Cortex of kidney (tissue), 1 donor: ENCODE measurements at places on chromosomes 7 and 10.

- no peak for DNase-seq
These were observed 121.3 kb downstream of the PPP1R9A start for GRCh38 chr7:95028683-95029082.

- no peak for DNase-seq
These were observed 12.8 kb upstream of the RPEL1 start for GRCh38 chr10:103232772-103233488.

- DNase-seq = no peak
These were observed 222.9 kb downstream of the TCERG1L start for GRCh38 chr10:131088619-131089018.

DNA sequence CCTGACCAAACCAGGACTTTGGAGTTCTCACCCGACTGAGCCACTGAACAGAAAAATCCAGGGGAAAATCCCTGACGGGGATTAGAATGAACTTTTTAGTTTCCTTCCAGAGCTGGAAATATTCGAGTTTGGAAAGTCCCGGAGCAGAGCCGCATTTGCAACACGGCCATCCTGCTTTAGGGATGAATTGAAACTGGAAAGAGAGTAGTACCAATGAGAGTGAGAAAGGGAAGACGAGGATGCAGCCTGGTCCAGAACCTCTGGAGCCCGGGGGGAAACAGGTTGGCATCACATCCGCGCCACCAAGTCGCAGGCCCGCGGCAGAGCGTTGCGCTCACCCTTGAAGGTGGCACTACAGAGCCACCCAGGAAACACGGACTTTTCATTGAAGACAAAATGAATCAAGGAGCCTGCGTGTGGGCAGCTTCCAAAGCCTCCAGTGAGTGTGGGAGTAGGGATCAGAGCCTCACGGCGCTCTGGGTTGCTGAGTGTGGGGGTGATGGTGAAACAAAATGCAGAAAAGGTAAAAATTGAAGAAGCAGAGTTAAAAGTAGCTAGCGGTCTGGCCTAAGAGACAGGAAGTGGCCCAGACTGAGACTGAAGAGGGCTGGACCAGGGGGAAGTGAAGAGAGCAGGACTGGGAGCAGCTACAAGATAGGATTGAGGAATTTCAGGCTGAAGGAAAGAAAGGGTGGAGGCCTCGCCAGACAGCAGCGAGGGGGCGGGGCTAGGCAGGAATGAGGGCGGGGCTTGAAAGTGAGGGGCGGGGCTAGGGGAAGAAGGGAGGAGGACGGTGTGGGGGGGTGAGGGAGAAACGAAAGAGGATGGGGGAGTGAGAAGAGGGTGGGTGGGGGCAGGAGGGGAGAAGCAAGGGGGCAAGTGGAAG is 1.8 kb downstream of the SMURF1 start:
- DNase-seq = no peak

DNA sequence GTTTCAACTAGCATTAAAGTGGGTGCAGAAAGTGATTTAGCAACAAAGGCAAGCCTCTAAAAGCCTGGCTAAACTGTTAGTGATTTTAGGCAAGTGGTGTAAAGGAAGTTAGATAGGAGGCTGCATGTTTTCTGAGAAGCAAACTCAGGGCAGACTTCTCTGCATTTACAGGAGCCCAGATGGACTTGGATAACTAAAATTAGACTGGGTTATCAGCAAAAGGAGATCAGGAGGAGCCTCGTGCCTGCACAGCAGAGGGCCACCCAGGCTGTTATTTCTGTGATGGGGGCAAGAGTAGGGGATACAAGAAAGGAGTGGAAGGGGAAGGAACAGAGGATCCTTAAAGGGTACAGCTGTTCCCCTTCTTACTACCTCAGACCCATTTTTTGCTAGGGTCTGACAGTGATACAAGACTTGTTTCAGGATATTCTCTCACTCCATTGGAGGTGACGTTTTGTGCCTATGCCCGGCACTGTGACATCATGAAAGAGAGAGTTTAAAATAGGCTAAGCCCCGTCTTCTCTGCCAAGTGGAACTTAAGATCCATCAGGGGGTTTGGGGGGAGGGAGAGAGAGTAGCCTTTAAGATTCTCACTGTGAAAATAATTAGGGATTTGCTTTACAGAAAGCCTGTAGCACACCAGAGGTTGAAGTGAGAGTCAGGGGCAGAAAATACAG is 49.6 kb upstream of the PDCD4 start:
- no peak for DNase-seq

DNA sequence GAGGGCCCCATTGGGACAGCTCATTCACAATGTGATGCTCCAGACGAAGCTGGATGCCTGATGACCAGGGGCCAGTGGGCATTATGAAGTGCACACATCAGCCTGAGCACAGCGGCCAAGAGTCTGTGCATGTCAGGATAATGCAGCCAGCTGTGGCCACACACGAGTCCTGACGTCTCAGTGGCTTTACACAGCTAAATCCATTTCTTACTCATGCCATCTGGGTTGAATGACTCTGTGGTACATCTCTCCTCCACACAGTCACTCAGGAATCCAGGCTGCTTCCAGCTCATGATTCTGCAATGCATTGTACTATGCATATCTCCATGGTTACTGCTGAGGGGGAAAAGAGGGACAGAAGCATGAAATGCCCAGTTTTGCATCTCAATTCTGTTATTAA is 123.6 kb downstream of the PRLHR start:
- no peak for DNase-seq

- no peak for DNase-seq
These were observed 19.6 kb downstream of the ARL4A start for GRCh38 chr7:12706900-12707536.

DNA sequence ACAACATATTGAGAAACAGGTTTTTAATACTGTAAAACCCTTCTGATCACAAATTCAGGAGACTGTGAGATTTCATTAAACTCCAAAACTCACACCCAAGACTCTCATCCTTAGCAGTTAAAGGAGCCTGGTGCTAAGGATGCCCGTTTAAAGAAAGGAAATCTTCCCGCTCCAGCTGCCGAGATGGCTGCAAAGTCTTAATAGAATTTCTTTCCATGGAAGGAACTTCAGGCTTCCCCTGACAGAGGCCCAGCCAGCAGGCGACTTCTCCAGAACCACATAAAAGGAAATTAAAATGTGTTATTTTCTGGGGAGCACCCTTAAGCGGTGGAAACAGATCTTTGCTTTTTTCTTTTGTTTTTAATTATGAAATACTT is 104.7 kb upstream of the CHST15 start:
- DNase-seq = no peak

- no peak for DNase-seq
These were observed 64.5 kb downstream of the TMEM209 start for GRCh38 chr7:130140551-130141160.

GRCh38 chr7:15494711-15495110 is 67.1 kb downstream of the AGMO start:
- no peak for DNase-seq

DNA sequence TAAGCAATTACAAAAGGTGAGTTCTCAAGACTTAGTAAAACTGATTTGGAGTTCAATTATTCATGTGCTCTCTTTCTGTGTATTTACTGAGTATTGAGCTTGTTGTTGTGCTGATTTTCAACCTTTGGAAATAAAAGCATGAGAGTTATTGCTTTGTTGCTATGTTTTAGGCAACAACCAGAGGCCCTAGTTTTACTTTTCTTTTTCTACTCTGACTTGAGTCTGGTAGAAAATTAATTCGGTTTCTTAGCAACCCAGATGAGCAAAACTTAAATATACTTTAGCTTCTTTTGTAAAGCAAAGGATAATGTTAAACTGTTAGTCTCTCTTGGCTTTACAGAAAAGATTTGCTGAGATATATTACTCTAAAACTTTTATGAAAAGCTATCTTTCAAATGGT is 66.4 kb upstream of the SCIN start:
- no peak for DNase-seq

- no peak for DNase-seq
These were observed 191.2 kb upstream of the PHYHIPL start for GRCh38 chr10:58985216-58985615.

- DNase-seq = no peak
These were observed 443.2 kb upstream of the SEMA3A start for GRCh38 chr7:84637568-84638338.

GRCh38 chr10:24873281-24873683 is 79.1 kb downstream of the PRTFDC1 start:
- DNase-seq = no peak

GRCh38 chr10:124316326-124316725 is 102.4 kb downstream of the OAT start:
- no peak for DNase-seq

DNA sequence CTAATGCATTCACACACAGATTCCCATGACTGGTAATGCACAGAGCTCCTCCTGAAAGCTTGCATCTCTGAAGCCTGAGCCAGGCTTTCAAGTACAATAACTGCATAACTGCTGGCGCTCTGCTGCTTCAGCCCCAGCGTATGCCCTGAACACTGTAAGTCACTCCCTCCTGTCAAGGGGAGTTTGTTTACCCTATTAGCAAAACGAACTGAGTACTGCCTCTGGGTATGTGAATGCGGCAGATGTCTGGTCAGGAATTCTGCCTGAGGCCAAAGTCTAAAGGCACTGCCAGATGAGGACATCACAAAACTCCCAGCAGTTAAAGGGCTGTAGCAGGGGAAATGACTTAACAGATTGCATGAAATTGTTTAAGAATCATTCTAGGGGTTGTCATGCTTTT is 97.7 kb downstream of the NRCAM start:
- no peak for DNase-seq

DNA sequence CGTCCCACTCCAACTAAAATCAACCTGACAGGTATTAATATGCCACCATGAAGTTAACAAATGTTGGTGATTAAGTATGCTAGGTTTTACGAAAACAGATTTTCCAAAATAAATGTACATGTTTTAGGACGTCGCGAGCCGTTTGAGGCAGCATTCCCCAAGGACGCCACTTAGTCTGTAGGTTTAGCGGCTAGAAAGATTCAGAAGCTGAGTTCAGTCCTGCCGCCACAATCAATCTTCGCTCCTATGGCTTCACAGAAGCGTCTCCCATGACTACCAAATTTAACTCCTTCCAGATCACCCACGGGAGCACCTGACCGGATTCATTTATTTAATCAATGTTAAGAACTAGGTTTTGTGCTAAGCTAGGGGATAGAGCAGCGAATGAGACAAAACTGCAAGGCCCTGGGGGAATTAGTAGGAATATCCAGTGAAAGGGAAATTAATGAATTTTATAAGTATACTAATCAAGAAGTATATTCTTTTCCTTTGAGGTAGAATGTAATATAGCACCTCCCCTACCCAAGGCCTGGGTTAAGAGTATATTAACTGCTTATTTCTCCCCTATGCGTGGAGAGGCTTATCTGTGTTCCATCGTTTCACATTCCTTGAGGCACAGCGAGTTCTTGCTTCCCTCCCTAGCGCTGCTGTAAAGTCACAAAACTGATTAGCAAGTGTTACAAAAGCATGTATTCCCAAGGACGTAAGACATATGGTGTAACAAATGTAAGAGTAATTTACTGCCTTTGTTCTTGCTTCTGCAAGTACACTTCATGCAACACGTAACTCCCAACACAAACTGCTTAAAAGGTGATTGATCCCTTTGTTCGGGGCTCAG is 994 bp upstream of the CYP51A1 start:
- no peak for DNase-seq

- no peak for DNase-seq
These were observed 851.0 kb upstream of the PHF14 start for GRCh38 chr7:10122551-10123100.

GRCh38 chr7:29416276-29416937 is 147.2 kb upstream of the PRR15 start:
- no peak for DNase-seq

DNA sequence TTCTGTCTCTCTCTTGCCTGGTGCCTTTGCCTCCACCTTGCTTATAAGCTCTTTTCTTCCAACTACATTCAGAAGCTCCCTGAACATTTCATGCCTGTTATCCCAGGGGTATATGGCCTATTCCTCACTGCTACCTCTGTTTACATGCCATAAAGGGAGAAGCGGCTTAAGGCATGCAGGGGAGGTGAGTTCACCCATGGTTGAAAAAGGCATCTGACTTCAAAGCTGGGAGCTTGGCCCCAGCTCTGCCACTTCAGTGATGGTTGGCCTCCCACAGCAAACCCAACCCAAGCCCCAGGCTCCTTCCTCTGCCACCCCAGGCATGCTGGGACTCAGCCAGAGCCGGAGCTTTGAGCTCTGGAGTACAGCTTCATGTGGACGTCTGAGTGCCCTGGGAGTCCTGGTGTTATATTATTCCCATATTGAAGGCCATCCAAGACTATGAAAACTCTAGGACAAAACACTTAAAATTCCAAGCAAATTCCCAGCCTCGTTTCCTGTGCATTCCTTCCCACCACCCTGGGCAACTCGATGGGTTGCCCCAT is 468.6 kb upstream of the ZMIZ1 start:
- DNase-seq = no peak

DNA sequence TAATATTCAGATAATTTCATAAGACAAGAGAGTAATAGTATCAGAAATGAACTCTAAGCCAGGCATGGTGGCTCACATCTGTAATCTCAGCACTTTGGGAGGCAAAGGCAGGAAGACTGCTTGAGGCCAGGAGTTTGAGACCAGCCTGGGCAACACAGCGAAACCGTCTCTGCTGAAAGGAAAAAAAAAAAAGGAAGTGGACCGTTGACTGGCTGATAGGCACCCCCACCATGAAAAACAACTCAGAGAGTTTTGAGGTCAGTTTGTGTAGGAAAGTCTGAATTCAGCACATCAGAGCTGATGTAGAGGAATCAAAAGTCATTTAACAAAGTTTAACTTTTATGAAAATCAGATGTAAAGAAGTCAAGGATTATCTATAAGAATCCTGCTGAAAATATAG is 63.2 kb upstream of the AMPH start:
- DNase-seq = no peak

DNA sequence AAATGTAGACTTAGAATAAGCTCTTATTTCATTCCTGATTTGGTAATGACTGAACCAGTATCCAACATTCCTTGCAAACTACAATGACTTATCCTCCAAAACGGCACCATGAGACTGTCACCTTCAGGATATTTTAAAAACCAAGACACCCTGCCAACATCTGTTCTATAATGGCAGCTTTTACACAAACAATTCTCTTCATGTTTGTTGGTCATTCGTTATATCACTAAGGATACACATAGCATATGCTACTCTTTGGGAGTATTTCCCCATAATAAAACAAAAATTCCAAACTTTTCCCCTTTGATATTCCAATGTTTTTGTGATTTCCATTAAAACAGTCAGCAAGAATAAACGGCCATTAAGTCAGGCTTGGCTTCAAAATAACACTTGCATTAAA is 215.4 kb downstream of the GLI3 start:
- DNase-seq = no peak

- DNase-seq = no peak
These were observed 24.7 kb upstream of the PIK3CG start for GRCh38 chr7:106840342-106840741.

DNA sequence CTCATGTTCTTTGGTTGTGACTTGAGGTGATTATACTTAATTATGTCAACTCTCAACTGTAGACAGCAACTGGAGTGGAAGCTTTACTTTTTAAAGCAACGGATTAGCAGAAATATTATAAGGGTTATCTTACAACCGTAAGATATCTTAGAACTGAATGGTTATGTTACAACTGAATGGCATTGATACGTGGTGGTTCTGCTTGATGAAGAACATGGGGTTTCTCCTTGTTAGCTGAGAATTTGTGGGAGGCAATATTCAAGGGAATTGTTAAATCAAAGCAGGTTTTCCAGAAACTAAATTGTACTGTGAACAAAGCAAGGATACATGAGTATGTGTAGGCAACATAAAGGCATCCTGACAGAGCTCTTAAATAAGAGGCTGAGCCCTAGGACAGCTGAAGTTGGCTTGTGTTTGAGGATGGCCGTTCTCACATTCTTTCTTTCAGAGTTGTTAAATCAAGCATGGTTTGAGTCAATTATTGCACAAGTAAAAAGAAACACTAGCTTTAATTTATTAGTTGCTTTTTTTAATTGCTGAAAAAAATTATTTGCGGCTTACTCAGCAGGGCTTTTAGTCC is 350.0 kb downstream of the PLXDC2 start:
- DNase-seq = no peak

GRCh38 chr10:75418293-75418692 is 13.1 kb upstream of the LRMDA start:
- DNase-seq = no peak
